ENCODE measurements at places on chromosomes 16 and 17.

- DNase-seq: no peak
Measured at GRCh38 chr17:79829004-79829403, 10.2 kb downstream of the CBX4 start.

DNA sequence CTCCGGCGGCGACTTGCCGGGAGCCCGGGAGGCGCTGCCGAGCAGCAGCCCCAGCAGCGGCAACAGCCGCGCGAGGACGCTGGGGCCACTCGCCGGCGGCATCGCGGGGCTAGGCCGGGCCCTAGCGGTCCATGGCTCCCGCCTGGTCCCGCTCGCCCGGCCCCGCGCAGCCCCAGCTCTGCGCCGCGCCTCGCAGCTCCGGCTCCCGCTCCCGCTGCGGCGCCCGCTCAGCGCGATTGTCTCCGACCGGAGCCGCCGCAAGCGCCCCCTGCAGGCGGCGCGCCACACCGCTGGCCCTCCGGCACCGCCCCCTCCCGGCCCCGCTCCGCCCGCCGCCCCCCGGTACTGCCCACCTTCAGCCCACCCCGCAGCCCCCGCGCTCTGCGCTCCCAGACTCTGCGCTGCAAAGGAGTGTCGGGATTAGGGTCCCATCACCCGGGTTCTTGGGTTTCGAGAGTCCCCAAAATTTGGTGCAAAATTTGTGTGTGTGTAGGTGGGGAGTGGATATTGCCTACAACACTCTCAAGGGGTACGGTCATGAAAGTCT, at the start of gene FAM171A2:
Gene FAM171A2 (minus strand): TSS at position 241 of the 547 bp plus-strand sequence. CDS start 139 bp downstream, at position 102.
- peak; percentile 44 for DNase-seq

DNA sequence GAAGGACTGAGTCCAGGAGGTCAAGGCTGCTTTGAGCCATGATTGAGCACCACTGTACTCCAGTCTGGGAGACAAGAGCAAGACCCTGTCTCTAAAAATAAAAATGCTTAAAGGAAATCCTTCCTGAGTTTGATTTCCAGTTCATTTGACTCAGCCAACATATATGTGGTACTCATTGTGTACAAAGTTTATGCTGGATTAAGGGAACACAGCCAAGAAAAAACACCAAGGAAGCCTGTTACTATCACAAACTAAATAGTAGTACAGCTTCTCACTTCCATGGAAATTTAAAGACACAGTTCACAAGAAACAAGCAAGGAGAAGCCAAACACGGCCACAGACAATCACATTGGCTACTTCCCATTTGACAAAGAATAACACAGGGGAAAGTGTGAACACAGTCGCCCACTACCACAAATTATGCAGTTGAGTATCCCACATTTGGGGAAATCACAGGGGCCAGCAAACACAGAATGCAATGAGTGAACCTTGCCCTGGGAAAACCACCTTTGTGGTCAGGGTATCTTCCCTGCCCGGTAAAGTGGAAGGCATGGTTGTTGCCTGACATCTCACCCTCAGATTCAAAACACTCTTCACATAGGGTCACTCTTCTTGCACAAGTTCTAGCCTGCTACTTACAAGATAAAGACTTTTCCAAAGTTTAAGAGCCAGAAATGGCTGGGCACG, 14.5 kb downstream of the TEX14 start:
- peak; percentile 87 for DNase-seq

- DNase-seq: no peak
Measured at GRCh38 chr17:29148257-29148789, 31.9 kb downstream of the MYO18A start.

- peak; percentile 17 for DNase-seq
Measured at GRCh38 chr17:45857977-45858708, 13.5 kb downstream of the SPPL2C start.

DNA sequence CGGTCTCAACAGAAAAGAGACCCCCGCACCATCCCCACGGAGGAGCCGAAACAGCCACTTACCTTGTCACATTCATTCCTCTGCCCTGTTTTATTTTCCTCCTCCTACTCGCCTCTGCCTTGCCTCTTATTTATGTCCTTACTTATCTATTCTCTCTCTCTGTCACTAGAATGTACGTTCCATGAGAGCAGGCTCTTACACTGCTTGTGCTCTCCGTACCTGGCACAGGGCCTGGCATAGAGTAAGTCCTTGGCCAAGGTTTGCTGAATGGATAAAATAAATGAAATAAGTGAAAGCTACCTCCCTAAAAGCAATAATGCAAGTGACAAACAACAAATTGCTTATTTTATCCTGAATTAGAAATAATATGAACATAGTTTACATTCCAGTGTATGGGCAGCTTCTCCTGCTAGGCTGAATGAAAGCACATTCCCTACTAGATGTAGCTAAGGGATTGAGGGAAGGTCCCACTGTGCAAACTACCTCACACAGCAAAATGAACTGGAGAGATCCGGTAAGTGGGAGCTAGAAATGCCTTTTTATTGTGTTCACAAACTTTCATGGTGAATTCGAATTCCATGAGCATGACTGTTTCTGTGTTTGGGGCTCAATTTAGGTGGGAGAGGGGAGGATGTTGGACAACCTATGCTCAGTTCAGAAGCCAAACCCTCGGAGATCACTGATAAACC, 173.1 kb downstream of the PARN start:
- DNase-seq: no peak

DNA sequence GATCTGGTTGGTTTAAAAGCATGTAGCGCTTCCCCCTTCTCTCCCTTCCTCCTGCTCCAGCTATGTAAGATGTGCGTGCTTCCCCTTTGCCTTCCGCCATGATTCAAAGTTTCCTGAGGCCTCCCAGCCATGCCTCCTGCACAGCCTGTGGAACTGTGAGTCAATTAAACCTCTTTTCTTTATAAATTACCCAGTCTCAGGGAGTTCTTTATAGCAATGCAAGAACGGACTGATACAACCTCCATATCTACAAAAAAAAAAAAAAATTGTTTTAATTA, 16.6 kb upstream of the PDXDC1 start:
- no peak for DNase-seq

DNA sequence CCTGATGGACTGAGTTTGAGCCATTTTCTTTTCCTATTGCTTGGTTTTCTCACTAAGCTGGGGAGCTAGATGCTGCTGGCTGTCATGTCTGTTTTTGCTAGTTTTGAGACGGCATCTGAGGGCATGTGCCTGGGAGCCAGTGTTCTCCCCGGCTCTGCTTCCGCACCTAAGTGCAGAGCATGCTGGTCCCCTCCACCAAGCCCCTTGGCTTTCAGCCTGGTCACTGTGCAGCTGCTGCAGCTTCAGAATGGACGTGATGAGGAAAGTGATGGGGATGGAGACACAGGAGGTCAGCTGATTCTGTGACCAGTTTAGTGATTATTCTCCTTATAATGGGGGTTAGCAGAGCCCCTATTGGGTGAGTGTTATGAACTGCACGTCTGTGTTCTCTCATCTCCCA, 28.5 kb downstream of the DNAH17 start:
- no peak for DNase-seq

- no peak for DNase-seq
Measured at GRCh38 chr16:67655363-67655762, 4.7 kb downstream of the ACD start.

GRCh38 chr16:27474921-27475320, 72.9 kb downstream of the IL21R start:
- DNase-seq: no peak

DNA sequence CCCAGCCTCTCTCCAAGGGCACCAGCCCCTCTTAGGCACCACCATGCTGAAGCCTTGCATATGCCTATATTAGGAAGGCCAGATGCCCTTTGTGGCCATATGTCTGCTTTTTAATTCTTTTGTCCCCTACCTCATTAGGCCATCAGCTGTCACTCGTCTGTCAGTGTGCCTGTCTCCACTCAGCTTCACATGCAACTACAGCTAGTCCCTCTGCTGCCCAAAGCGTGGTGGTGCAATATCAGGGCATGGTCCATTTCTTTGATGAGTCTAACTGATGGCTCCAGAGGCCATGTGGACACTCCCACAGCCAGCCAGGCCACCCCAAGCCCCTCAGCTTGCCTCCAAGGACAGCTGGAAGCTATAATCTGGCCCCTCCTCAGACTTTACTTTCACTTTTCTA, 36.3 kb downstream of the MYO18A start:
- DNase-seq: no peak

- no peak for DNase-seq
Measured at GRCh38 chr17:78527345-78527744, 49.9 kb downstream of the DNAH17 start.

- no peak for DNase-seq
Measured at GRCh38 chr16:27220527-27220926, 17.2 kb downstream of the KDM8 start.

- DNase-seq: peak; percentile 48
Measured at GRCh38 chr16:11949527-11949926, 7.7 kb upstream of the NPIPB2 start.

DNA sequence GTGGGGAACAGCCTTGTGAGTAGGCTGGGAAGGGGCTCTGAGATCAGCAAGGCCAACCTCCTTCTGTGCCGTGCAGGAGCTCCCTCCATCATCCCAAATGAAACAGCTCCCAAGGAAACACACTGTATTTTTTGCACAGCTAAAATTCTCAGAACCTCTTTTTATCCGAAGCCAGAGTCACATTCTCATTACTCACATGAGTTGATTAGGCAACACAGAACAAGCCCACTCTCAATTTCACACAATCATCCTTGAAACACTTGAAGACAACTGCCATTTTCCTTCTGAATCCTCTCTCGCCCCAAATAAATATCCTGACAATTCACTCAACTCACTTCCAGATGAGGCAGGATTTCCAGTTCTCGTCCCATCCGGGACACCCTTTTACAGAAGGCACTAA, 66.1 kb downstream of the MYO18A start:
- DNase-seq: no peak

DNA sequence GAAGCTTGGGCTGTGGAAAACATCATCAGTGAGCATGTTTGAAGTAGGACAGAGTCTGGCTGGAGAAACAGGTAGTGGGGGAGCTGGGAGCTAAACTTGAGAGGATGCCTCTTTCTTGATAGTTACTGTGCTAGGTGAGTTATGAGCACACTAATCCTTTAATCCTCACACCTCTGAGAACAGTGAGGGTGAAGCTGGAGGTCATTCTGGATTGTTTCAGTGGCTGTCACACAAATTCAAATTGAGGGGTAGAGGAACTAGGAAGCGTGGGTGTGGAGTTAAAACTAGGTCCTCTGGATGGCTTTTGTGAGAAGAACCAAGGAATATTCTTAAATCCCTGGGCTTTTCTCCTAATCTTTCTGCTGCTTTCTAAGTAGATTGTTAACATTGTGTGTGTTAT, 3.3 kb downstream of the AKAP1 start:
- no peak for DNase-seq

- DNase-seq: no peak
Measured at GRCh38 chr17:67747681-67748235, 30.0 kb downstream of the NOL11 start.
